ENCODE measurements at places on chromosomes 11 and 22.
A peak's percentile ranks its signal among the peaks of the same experiment; 100 is the strongest.

GRCh38 chr11:119126675-119127268 is 5.4 kb downstream of the HINFP start:
- no peak for DNase-seq

DNA sequence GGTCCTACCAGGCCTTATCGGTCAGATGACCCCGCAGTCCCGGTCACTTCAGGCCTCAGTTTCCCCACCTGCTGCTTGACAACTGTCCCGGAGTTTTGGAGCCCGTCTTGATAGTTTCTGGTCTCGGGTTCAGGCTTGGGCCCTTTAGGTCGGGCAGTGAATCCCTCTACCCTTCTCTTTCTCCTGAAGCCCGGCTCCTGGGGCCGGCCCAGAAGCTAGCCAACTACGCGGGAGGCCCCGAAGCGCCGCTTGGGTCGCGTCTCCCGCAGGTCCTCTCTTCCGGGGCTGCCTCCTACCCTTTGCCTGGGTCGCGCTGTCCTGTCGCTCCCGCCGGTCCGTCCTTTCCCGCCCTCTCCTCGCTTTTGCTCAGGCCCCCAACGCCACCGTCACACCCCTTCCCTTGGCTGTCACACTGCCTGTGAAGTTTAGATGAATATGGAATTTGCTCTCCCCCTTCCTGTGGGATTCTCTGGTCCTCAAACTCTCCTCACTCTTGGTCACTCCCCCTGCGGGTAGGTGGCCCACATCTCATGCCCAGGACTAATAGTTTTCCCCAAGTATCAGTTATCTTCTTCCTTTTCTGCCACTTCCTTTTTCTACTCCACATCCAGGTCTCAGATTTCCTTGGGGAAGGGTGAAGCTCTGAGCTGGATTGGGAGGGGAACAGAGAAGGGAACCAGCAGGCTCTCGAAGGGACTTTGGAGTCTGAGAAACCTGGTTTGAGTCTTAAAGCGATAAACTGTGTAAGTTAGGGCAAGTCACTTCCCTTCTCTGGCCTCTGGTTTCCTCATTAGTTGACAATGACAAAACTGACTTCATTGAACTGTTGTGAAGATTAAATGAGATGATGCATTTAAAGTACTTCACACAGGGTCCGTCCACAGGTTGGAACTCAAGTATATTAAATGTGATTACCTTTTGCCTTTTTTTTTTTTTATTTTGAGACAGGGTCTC is 790 bp downstream of the RAB1B start:
- no peak for DNase-seq

- DNase-seq, result no peak
Measured at GRCh38 chr22:19525116-19525660, 978 bp upstream of the CLDN5 start.

- DNase-seq, result peak; percentile 35
Measured at GRCh38 chr22:49724030-49724892, 103.4 kb downstream of the BRD1 start.

- no peak for DNase-seq
Measured at GRCh38 chr11:30424844-30425243, 101.9 kb downstream of the ARL14EP start.

GRCh38 chr22:30866811-30867271 is 101.7 kb downstream of the MORC2 start:
- DNase-seq, result no peak

- no peak for DNase-seq
Measured at GRCh38 chr22:32185821-32186220, 19.1 kb downstream of the RFPL2 start.

DNA sequence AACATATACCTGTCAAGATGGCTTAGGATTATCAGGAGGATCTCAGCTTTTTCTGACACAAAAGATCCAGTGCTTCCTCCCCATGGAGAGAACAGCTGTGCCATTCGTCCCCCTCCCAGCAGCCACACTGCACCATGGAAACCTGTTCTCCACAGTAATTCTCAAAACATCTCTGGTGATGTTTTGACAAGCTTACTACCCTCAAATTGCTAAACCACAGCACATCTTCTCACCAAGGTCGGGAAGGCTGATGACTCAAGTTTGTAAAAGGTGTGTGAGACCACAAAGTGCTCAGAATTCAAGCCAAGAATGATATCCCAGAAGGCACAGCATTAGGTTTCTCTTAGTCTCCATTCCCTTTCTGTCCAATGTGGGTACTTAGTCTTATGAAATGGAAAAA is 3.9 kb upstream of the RAB38 start:
- no peak for DNase-seq

DNA sequence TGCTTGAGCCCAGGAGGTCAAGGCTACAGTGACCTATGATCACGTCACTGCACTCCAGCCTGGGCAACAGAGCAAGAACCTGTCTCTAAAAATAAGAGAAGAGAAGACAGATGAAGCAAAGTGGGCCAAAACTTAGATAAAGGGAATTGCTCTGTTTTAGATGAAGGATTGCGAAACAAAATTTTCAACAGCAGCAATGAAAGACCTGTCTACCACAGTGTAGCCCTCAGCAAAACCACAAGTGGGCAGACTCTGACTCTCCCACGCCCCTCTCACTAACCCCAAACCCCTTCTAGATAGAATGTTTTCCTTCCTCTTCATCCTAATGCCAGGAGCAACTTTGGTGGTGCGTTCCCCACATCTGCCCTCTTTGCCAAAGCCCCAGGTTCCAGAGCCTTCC is 105.6 kb upstream of the ALDH3B2 start:
- DNase-seq, result no peak

DNA sequence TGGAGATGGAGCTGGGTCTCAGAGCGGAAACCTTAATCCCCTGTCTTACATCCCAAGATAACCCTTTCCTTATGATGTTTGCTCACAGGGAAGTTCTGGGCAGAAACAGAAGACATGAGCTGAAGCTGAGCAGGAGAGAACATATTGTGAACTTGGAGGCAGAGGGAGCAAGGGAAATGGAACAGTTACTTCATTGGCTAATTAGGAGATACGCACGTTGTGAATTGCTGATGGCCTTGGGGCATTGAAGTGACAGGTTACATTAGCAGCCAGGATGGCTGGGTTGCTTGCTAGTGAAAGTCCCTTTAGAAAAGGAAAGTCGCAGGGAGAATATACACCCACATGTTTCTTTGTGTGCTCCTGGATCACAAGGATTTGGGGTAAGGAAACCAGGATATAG is 48.7 kb downstream of the TENM4 start:
- DNase-seq, result no peak

DNA sequence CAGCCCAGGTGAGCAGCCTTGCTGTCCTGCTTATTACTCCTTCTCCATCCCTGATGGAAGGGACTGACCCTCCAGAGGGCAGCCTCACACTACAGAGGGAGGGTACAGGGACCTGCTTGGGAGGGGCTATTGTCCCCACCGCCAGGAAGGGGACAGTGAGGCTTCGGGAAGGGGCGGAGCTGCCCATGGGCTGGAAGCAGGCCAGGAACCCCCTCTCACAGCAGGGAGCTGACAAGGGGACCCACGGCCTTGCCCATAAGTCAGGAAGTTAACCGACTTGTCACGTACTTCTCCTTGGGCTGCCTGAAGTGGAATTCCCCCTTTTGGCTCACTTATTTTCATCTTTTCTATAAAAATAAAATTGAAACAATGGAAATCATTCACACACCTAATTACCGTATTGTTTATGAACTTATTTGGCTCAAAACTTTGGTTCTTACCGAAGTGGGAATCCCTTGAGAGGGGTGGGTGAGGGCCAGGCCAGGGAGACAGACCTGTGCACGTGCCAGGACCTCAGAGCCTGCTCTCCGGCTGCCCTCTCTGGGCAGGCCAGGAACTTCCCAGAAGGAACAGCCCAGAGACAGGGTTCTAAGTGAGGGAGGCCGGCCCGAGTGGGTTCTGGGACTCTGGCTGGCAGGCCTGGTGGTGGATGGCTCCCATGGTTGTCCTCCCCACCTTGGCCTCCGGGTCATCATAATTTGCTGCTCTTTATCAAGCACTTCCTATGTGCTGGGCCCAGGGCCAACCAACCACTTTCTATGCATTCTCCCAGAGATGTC is 5.8 kb downstream of the MGAT3 start:
- DNase-seq, result no peak

DNA sequence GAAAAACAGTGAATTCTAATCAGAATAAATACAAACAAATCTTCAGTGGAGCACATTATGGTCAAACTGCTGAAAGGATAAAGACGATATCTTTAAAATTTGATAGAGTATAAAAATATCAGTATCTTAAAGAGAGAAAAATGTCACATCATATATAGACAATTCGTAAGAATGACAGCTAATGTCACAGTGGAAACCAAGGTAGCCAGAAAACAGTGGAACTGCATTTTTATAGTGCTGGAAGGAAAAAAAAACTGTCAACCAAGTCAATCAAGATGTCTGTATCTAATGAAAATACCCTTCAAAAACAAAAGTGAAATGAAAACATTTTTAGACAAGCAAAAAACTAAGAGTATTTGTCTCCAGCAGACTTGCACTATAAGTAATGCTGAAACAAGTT is 73.4 kb upstream of the HMGXB4 start:
- no peak for DNase-seq

DNA sequence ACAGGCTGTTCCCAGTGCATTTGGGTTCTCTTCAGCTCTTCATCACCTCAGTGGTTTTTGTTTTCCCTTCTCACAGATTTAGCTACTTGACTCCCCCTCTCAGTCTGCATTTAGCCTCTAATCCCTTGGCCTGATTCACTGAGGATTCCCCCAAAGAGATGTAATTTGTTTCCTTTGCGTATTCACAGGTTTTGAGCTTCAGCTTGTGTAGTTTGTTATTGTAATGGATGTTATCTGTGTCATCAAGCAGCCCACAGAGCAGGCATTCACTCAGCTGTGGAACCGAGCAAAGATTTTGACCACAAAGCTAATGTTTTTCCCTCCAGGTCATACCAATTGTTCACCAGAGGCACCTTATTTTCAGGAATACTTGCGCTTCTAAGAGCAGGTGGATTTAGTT is 6.4 kb upstream of the ME3 start:
- no peak for DNase-seq

DNA sequence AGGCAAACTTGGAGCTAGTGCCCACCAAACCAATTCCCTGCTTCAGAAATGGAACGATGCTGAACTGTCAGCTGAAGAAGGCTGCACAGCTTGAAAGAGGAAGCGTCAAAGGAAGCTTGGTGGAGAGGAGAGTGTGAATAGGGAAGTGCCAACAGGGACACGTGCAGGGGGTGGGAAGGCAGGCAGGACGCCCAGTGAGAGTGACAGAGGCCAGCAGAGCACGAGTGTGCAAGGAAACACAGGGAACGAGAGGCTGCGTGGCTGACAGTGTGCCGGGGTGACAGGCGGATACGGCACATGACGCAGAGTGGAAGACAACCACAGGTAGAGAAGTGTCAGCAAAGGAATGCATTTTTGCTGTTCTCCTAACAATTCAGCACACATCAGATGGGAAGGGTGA is 196.4 kb downstream of the LARGE1 start:
- no peak for DNase-seq

DNA sequence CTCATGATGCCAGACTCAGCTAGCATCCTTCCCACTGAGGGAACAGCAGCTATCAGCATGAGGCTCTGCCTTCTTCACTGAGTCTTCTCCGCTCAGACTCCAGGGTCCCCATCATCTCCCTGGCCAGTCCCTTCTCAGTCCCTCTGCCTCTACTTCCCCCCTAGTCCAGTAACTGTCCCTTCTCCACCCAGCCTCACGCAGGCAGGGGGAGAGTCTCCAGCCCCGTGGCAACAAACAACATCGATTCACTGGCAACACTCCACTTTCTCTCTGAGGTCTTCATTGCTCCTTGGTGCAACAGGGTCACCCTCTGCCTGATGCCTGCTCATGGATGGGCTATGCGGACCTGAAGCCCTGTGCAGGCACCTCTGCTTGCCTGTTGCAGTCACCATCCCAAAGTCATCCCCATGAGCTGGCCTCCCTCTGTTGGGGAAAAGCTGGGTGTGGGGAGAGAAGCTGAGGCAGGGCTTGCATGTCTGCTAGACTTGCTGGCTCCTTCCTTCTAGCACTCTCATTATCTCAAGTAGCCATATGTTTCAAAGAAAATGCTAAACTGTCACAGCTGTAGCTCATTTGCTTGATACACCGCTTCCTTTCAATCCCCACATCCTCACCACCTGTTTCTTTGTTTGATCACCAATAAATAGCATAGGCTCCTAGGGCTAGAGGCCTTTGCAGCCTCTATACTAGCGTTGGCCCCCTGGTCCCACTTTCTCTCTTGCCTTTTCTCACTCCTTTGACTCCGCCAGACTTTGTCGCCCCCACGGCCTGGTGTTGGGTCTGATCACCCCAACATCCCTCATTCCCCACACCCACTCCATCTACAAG is 4.3 kb upstream of the BCR start:
- DNase-seq, result no peak

- DNase-seq, result no peak
Measured at GRCh38 chr11:83051760-83052671, 19.7 kb downstream of the RAB30 start.

GRCh38 chr11:68008381-68009337 is 1.5 kb upstream of the ALDH3B1 start:
- no peak for DNase-seq

GRCh38 chr11:126817523-126818450 is 182.8 kb downstream of the KIRREL3 start:
- DNase-seq, result no peak

DNA sequence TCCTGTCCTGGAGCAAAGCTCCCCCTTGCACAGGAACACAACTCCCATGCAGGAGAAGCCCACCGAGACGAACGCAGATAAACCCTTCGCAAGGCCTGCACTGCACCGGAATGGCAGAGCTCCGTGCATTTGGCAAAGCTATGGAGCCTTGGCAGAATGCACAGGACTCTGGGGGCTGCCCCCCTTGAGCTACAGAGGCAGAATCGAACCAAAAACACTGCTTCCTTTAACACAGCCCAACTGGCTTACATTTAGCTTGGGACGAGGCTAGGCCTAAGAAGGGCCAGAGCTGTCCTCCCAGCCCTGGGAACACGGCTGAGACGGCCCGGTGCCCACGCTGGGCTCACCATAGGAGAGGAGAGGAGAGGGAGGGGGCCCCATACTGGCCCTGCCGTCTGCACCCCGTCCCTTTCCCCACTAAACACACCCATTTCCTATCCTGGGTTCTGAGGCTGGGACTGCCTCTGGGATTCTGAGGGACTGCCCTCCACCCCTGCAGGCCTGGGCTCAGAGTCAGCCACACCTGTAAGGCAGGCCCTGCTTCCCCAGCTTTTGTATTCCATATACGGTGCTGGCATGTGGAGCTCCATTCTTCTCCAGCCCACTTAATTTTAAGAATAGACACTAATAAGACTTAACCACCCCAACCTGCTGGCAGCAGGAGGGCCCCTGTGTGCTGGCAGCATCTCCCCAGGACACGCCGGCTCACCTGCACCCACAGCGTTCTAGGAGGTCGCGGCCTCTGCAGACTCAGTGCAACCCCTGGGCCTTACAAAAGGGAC is 32.9 kb downstream of the PPM1F start:
- no peak for DNase-seq
